ENCODE measurements at places on chromosomes 11 and 22.

DNA sequence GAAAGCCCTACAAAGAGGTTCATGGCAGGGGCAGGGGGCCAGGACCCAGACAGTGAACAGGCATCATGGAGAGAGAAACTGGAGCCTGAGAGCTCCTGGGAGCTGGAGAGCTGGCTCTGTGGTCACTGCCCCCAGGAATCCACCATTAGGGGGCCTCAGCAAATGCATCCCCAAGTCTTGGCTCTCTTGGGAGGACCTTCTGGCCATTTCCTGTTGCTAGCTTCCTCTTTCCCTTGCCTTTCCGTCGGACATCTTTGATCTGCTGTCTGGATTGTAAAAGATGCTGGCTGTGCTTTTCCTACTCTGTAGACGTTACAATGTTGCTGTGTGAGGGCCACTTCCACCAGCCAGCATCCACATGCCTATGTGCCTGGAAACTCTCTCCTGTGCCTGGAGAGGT, 7.1 kb upstream of the CRYBB2 start:
- no peak for DNase-seq

DNA sequence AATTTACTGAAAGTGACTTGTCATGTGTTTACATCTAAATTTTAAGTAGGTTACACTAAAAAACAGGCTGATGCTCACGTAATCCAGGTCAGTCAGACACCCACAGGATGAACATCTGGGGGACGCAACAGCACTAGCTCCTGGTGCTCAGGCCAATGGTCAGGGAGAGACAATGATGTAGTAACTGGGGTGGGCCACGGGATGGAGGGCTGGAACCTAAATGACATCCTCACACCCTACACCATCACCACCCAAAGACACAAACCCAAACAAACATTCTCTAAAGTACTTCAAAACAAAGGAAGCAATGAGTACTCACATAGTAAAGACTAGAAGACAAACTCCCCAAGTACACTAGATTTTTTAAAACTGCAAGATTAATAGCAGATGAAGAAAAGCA, 53.5 kb upstream of the SLC25A1 start:
- DNase-seq = no peak

DNA sequence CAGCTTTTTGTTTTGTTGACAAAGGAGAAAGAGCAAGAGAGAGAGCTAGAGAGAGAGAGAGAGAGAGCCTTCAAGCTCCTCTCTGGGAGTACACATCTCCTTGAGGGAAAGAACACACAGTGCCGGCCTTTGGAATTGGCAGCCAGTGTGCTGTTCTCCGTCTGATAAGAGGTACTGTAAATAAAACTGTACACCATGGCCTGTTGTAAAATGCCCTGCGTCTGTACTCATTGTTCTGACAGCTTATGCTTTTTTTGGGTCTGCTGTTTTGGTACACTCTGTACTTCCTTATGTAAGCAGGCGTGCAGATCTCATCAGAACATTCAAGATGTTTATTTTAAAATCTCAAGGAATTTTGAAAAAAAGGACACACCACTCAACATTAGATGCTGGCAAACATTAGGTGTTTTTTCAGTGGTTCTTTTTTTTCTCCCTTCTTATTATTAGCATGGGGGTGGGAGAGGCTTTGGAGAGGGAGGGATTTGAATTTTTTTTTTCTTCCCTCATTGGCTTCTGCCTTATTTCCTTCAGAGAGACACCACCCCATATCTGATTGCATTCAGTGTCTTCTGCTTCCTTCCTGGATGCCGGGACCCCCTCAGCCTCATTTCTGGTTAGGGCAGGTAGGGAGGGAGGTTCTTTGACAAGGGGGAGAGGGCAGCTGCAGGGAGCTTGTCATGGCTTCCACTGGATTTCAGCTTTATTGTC, 116.8 kb upstream of the NNMT start:
- no peak for DNase-seq

DNA sequence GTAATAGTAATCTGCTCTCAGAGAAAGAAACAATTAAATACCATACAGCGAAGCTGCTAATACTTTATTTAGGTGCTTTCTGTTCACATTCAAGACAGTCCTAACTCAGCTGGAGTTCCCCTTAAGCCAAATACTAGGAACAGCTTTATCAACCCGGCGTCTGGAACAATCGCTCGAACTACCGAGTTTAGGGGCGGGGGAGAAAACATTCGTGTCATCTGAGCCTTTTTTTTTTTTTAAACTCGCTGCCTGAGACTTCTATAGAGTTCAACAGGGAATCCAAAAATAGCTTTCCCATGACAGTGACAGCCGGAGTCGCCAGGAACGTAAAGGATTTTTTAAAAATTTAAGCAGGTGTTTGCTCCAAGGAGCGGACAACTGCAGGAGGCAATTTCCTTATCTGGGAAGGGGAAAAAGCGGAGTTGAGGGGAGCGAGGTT, 852 bp downstream of the TRAF6 start:
- DNase-seq = no peak

GRCh38 chr11:96001037-96001436, 77.1 kb upstream of the MTMR2 start:
- DNase-seq = peak; percentile 97

- DNase-seq = no peak
Observed at GRCh38 chr11:68825571-68825970, 16.1 kb downstream of the CPT1A start.

DNA sequence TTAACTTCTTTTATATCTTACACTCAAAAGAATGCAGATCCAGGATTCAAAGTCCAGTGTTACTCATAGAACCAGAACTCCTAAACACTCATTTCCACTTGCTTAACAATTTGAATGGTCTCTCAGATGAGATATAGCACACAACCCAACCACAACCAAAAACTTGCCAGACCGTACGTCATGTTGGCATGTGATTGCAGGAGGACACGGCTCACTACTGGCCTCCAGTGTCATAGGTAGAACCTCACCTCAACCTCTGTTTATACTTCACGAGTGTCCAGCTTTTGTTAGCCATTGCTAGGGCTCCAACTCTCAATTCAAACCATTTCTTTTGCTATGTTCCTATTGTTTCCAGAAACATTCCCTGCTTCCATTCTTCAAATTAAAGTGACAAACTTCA, 58.5 kb upstream of the PDGFD start:
- no peak for DNase-seq

- DNase-seq = no peak
Observed at GRCh38 chr11:35848616-35849015, 95.2 kb upstream of the LDLRAD3 start.

DNA sequence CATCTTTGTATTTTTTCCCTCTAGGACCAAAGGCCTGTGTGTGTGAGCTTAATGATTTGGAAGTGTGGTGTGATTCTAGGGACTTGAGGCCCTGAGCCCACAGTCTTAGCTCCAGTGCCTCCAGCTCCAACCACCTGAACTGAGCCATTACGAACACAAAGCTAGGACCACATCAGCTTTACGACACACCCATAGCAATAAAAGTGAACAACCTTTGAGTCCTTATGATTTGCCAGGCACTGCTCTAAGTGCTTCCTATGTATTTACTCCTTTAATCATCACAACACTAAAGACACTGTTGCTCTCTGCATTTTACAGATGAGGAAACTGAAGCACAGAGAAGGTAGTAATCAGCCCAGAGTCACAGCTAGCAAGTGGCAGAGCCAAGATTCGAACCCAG, 126.4 kb downstream of the EHF start:
- DNase-seq = no peak

GRCh38 chr11:66749091-66749490, 20.1 kb upstream of the SPTBN2 start:
- DNase-seq = no peak

DNA sequence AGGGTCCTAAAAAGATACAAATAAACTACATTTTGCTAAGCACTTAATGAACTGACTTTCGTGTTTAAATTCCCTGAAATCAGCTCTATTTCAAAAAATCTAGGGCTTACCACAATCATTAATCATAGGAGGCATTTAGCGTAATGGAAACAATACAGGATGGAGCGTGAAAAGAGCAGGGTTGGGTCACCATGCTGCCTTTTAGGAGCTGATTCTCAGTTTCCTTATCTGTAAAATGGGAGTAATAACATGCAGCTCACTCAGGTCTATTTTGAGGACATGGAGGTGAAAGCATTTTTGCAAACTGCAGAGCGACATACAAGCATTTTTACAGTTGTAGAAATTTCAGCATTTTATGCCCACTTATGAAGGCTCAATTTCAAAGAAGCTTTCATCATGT, 407.0 kb downstream of the TENM4 start:
- no peak for DNase-seq

- no peak for DNase-seq
Observed at GRCh38 chr11:61747967-61748285, 4.5 kb upstream of the MYRF start.

DNA sequence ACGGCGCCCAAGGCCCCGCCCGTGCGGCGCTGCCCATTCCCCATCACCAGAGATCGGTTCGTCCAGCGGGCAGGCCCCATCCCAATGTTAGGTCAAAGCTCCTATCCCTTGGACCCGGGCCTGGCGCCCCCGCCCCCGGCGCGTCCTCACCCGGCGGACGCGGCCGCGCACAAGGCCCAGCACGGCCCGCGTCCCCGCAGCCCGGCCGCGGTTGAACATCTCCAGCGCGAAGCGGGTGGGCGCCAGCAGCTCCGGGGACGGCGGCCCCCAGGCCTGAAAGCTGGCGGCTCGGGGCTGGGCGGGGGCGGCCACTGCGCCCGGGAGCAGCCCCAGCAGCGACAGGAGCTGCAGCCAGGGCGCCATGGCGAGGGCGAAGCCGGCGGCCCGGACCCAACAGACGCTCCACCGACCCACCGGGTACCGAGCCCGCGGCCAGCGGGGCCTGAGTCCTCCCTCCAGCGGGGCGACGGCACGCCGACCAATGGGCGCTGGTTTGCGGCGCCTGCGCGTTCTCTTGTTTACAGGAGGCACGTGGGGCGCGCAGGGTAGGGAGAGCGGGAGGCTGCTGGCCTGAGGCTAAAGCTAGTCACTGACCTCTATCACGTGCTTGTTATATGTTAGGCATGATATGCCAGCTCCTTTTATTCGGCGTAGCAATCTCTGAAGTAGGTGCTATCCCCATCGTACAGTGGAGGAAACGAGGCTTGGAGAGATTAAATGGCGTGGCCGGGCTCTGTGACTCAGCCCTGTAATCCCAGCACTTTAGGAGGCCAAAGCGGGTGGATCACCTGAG, at the start of gene CTSF:
Gene CTSF, minus strand, starts transcription at position 483 of the 793 bp plus-strand sequence. Its CDS starts 120 bp downstream, at position 363.
- peak; percentile 54 for DNase-seq

- DNase-seq = no peak
Observed at GRCh38 chr11:20075627-20076026, 84.6 kb downstream of the DBX1 start.

- DNase-seq = no peak
Observed at GRCh38 chr22:46068181-46068592, 82.1 kb upstream of the PPARA start.

DNA sequence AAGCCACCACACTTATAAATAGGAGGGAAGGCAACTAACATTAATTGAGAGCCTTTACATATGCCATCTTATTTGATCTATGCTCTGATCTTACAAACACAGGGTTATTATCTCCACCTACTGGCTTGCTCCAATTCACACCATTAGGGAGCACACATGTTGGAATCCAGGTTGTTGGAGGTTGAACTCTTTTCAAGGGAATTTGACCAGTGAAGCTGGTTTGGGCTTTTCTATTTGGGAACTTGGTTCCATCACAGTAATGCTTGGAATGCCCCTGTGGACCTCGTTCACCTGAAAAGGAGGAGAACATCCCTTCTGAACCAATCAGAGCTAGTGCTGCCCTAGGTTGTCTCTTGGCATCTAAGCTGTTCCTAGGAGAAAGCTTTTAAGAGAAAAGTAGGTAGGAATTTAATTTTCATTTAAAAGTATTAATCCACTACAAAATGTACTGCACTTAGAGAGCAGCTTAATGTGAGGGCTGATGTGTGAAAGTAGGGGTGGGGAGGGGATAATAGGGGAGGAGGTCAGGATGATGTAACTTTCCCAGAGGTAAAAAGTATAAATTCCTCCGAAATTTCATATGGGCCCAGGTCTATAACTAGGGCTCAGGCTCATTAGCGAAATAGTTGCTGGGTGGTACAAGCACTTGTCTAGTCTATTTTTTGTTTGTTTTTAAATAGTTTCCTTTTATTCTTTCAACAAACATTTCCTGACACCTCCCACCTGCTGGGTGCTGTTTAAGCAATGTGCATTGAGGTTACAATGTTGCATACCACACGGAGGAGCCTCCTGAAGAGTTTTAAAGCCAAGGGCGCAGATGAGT, 7.6 kb upstream of the MICAL2 start:
- DNase-seq = no peak

DNA sequence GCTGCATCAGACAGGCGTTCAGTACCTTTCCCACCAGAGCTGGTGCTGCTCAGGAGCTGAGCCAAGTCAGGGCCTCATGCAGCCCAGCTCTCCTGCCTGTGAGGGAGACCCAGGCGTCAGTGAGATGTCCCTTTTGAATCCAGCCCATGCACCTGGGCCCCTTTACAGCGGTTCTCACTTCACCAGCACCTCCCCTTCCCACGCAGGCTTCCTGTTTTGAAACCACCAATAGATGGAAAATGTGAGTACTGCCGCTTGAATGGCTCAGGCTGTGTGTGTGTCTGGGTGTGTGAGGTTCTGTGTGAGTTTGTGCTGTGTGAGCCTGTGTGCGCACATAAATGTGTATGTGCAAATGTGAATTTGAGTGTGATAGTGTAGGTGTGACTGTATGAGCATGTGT, 88.4 kb downstream of the UBASH3B start:
- no peak for DNase-seq

DNA sequence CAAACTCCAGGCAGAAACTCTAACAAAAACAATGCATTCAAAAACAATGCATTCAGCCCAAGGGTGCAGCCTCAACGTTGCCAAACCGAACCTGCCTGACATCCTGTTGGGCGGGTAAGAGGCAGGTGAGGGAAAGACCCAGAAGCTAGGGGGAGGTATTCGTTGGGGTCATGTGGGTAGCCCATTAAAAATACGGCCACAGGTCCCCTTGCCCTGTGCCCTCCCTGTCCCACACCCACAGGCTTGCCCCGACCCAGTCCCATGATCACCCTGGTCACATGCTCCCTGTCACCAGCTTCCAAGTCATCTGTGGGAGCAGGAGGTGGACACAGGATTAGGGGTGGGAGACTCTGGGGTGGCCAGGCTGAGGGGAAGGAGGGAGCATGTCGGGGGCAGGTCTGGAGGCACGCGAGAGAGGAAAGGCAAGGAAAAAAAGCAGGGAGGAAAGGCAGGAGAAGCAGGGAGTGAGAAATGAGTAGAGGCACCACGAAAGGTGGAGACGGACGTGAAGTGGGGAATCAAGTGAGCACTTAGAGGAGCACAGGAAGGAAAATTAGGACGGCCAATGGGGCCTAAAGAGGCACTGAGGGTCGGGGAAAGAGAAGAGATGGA, 683 bp downstream of the PLA2G6 start:
- no peak for DNase-seq

GRCh38 chr22:25843660-25844405, 101.8 kb downstream of the MYO18B start:
- DNase-seq = no peak

All from stromal cell of bone marrow (primary cell).